Smooth muscle cell of trachea (primary cell): ENCODE measurements at places on chromosomes 1 and 21. TPM values are rescaled to one million over a fixed set of nuclear protein-coding genes. Genes with fewer than 3 reads are reported as not detected.

The C1orf87 gene
- 0.15 TPM in 1 of 2 replicates, not detected in the other for total RNA-seq

The PDE4B gene
- total RNA-seq: 13.7 and 15.3 TPM in 2 replicates

The NR1I3 gene
- not detected in 2 replicates for total RNA-seq

The DNASE2B gene
- total RNA-seq: not detected in 2 replicates

The F3 gene
- 3.8 and 28.9 TPM in 2 replicates for total RNA-seq
